ENCODE measurements at places on chromosomes 13 and 19.
A peak's percentile ranks its signal among the peaks of the same experiment; 100 is the strongest.

DNA sequence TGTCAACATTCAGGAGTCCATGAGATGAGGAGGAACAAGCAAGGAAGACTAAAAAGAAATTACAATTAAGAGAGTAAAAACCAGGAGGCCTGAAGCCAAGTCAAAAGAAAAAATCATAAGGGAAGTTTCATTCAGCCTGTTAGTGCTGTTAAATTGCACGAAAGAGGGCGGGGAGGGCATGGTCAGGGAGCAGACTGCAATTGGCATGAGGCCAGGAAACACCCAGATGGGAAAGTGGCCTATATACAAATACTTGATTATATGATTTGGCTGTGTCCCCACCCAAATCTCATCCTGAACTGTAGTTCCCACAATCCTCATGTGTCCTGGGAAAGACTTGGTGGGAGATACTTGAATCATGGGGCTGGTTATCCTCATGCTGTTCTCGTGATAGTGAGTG lies 43.9 kb downstream of the TNFSF13B start:
- peak; percentile 23 for DNase-seq

- no peak for DNase-seq
These were observed 13.1 kb downstream of the TSSK6 start for GRCh38 chr19:19502281-19502680.

GRCh38 chr13:32045537-32045936 lies 14.0 kb downstream of the FRY start:
- DNase-seq: no peak

GRCh38 chr19:16608290-16608739 lies 19.7 kb downstream of the MED26 start:
- peak; percentile 73 for DNase-seq

DNA sequence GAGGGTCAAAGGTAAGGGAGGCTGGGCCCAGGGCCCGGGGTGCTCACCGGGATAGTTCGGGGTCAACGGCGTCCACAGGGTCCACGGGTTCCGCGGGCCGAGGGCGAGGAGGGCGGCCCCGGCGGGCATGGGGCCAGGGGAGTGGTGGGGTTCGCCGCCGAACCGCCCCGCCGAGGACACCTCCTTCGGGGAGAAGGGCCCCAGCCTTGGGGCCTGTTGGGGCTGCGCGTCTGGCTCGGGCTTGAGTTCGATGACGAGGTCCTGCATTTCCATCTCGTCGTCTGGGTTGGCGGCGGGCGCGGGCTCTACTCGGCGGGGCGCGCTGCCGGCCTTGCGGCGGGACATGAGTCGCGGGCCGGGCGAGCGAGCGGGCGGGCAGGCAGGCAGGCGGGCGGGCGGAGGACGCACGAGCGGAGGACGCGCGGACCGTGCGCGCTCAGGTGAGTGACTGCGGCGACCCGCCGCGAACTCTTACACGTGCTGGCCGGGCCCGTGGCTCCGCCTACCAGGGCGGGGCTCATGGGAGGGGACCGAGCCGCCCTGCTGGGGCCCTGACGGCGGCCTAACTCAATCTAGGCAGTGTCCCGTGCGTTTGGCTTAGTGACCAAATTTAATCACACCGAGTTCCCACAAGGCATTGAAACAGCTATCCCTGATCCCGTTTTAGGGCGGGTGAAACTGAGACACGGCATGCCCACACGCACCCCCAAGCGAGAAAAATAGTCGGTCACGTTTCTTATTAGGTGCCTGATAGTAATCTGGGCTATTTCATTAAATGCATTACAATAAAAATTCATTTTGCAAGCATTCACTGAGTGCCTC lies at the start of gene ZNF296:
TSS of gene ZNF296 (minus strand) at position 450 of the 822 bp plus-strand sequence. CDS start at position 345, 105 bp downstream.
- DNase-seq: peak; percentile 80

DNA sequence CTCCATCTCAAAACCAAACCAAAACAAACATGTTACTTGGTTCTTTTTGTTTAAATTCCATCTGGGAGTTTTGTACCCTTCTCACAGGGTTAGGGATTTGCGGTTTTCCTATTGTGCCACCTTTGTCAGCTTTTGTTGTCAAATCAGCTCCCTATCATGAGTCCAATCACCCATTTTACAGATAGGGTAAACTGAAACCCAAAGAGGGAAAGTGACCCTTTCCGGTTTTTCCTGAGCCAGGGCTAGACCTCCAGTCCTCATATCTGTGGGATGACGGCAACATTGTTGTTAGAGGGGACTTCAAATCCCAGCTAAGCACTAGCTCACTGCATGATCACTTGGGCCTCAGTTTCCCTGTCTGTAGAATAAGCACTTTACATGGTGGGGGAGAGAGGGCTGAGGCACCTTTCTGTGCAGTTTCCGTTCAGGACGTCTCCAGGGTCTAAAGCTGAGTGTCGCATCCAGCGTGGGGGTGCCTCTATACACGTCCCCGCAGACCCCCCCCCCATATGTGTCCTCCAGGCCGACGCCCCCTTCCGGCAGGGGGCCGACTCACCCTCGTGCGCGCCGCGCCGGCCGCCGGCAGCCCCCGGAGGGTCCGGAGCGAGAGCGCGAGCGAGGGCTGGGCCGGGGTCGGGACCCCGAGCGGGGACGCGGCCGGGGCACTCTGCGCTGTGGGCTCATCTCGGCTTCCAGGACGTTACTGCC lies 3.9 kb downstream of the CCDC194 start:
- DNase-seq: no peak

- peak; percentile 19 for DNase-seq
These were observed 43.8 kb downstream of the COG6 start for GRCh38 chr13:39699274-39699673.

DNA sequence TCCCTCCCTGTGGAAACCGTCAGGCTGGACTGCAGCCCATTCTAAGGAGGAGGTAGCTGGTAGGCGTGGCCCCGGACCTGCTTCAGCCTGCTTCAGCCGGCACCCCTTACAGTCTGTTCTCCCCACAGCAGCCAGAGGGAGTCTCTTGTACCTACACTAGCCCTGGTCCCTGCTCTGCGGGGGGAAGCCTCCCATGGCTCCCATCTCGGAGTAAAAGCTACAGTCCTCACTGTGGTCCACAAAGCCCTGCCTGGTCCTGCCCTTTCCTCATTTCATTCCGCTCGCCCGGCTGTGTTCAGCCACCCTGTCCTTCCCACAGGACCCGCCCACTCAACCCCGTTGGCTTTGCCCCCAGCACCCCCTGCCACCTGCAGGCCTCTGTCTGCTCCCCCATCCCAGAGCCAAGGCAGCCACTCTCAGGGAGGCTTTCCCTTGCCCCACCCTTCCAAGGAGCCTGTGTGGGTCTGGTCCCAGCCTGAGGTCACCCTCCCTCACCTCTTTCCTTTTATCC lies 1.3 kb downstream of the PGLYRP1 start:
- DNase-seq: no peak
